ENCODE measurements at places on chromosomes 7 and 10.

GRCh38 chr7:44750424-44750823 lies 1.8 kb downstream of the ZMIZ2 start:
- DNase-seq: no peak

DNA sequence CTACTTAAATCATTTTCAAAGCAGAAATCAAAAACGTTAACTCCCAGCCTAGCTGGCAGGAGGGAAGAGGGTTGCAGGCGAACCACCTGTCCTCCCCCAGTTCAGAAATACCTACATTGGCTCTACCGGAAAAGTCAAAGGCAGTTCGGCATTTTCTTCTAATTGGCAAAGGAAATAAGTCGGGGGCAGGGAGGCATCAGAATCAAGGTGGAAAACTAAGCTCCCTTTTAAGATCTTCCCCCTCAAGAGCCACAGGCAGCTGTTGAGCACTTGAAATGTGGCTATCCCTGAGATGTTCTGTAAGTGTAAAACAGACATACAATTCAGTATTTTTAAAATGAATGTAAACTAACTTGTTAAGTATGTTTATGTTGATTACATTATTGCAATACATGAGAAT lies 957 bp upstream of the ELMO1 start:
- DNase-seq: no peak

GRCh38 chr10:15585303-15585715 lies 134.4 kb downstream of the ITGA8 start:
- peak; percentile 56 for DNase-seq

- DNase-seq: no peak
Measured at GRCh38 chr7:157347217-157347904, 10.6 kb downstream of the DNAJB6 start.

DNA sequence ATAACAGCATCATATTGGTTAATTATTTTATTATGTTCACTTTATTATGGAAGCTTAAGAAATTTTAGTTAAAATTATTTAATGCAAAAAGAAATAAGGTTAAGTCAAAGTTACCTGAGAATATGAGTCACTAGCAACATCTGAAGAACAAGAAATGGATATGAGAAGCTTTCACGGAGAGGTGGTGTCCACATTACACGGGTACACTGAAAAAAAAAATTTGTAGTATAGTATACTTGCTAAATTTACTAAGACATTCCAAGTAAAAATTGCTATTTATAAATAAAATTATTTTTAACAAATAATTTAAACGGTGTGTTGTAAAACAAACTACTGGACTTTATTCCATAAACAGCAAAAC lies 63.9 kb downstream of the DPY19L1 start:
- DNase-seq: no peak

DNA sequence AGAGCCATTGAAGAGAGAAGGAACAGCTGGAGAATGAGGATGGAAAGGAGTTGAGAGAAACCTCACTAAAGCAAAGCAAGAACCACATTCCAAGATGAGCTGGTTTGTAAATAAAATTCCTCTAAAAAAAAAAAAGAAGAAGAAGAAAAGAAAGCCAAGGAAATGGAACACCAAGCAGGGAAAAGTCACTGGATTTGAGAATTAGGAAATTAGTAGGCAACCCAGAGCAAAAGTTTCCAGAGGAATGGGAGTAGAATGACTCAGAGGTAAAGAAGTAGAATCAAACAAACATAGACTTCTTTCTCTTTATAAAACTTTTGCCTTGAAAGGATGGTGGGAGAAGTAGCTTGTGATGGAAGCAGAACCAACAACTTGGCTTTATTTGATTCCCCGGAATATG lies 3.9 kb downstream of the CH25H start:
- DNase-seq: no peak

DNA sequence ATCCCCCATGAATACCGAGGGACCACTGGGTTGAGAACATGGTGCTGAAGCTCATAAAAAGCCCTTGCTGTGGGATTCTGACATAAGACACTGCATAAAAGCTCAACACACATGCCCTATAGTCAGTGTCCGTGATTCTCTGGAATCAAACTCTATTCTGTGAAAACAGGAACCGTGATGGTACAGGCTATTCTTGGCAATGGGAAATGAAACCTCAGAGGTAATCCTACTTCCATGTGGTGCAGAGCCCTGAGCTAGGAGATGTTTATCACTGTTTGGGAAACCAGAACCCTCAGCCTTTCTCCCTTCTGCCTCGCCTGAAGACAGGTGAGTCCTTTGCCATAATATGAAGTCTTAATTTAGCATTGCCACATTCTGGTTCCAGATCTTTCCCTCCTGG lies 80.8 kb upstream of the PRSS1 start:
- DNase-seq: no peak

GRCh38 chr7:80210400-80210799 lies 75.8 kb downstream of the GNAI1 start:
- no peak for DNase-seq

GRCh38 chr10:79273604-79274003 lies 73.7 kb upstream of the PPIF start:
- no peak for DNase-seq

GRCh38 chr10:63415640-63416244 lies 50.0 kb downstream of the JMJD1C start:
- no peak for DNase-seq

GRCh38 chr7:124155432-124156022 lies 122.7 kb upstream of the TMEM229A start:
- DNase-seq: no peak

- DNase-seq: no peak
Measured at GRCh38 chr10:17181751-17182150, 19.7 kb downstream of the TRDMT1 start.

GRCh38 chr7:7761974-7762779 lies 43.8 kb upstream of the RPA3 start:
- DNase-seq: no peak

DNA sequence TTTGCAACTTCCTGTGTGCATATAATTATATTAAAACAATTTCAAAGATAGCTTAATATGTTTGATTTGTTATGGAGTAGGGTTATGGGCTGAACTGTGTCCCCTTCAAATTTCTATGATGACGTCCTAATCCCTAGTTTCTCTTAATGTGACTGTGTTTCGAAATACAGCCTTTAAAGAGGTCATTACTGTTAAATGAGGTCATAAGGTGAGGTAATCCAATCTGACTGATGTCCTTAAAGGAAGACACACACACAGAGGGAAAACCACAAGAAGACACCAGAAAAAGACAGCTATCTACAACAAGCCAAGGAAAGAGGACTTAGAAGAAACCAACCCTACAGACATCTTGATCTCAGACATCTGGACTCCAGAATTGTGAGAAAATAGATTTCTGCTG lies 407.4 kb downstream of the MAGI2 start:
- DNase-seq: no peak

- DNase-seq: no peak
Measured at GRCh38 chr7:50496569-50496968, 46.4 kb upstream of the FIGNL1 start.

GRCh38 chr7:81111358-81111757 lies 192.5 kb upstream of the SEMA3C start:
- DNase-seq: no peak

DNA sequence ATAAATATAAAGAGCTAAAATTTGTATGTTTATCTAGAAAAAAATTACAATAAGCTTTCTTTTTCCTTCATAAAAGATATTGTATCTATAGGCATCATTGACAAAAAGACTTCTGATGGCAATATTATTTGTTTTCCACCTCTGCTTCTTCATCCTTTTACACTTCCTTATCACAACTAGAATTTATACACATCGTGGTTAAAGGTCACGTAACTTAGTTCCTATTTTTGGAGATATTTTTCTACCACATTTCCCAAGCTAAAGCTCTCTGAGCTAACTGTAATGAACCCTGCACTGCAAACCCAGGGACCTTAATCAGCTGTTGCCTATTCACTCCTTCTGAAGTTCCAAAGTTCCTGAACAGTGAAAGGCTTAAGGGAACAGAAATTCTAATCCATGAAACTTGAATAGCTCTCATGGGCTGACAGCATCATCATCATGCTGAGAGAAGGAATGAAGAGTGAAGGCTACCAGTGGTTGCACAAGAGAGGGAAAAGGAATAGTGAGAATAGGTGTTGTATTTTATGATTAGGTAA lies 106.1 kb upstream of the SLC13A1 start:
- no peak for DNase-seq

GRCh38 chr10:118944959-118945633 lies 84.4 kb upstream of the NANOS1 start:
- DNase-seq: no peak

DNA sequence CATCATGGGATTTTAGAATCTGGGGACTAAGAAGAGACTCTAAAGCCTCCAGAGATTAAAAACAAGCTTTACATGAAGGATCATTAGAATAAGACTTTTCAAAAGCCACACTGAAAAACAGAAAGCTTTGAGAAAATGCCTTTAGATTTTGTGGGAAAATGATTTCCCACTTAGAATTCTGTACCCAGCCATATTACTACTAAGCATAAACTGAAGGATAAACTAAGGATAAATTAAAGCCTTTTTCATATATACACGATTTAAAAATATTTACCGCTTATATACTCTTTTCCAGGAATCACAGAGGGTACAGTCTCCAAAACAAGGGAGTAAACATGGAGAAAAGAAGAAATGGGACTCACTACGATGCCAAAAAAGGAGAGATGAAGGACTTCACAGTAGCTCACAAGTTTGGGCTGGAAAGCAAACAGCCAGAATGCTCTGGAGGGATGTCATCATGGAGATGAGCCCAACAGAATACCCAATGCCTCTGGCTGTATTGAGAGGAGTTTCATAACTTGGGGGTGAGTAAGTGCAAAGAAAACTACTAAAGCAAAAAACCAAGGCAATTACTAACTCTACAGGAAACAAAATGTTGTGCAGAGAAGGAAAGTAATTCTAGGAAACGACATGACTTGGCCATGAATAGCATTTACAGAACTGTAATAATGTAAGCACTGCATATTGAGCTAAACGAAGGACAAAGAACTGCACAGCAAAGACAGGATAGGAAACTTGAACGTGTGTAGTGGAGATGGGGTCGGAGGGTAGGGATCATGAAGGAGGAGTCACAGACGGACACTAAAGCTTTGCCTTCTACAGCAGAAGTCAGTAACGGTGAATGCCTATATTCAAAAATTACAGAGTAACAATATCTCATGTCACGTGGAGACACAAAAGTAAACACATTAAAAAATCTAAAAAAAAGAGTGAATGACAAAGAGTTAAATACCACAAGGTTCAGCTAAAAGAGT lies 61.4 kb upstream of the ASAH2 start:
- no peak for DNase-seq

DNA sequence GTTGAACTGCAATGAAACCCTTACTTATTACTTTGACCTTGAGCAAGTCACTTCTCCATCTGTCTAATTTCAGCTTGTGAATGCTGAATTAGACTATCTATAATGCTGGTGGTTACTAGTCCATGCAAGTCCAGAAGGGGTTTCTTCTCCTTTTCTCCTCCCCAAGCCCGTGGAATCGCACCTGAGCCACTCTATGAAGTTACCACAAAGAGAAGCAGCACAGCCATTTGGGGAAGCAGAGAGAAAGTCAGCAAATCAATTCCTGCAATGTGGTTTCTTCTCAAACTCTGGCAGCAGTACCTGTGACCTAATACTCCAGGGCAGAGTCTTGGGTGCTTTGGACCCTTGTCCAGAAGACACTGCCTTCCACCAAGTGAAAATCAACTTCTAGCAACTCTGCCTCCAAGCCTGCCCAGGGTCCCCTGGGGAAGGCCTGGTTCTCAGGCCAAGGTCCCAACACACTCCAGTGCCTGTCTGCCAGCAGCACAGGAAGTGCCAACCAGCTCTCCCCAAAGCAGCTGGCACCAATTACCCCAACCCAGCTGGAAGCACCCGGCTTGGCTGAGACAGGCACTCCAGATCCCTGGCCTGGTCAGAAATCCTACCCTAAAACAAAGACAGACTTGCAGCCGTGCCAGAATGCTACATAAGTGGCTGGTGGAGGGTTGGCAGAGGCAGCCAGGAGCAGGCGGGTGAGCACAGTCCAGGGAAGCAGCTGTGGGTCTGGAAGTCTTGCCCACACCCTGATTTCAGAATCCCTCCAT lies 200.3 kb downstream of the LSM5 start:
- no peak for DNase-seq

DNA sequence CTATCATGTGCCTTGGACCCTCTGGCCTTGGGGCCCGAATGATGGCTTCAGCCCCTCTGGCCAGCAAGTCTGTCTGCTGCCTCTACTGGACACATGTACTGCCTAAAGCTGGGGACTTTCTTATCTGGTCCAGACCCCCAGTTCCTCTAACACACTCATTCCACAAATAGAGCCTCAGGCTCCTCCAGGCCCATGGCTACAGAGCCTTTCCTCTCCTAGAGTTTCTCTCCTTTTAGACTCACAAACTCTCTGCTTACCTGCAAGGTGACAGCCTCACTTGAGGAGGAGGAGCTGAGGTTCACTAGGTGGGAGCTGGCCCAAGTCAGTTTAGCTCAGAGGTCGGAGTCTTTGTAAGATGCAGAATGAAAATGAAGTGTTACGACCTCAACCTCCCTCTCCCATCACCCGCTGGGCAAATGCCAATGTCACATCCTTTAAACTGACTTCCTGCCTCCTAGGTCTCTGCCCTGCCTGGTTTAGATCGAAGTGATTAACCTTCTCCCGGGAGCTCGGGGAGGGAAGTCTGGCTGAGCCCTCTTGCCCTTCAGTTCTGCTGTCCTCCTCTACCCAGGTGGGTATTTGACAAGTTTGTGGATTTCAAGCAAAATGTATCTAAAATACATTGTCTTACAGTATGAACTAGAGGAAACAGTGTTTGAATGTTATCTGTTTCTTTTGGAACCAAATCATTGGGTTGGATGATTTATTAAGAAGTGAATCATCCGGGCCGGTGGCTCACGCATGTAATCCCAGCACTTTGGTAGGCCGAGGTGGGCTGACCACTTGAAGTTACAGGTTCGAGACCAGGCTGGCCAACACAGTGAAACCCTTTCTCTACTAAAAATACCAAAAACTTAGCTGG lies 71.9 kb upstream of the TNS3 start:
- no peak for DNase-seq

DNA sequence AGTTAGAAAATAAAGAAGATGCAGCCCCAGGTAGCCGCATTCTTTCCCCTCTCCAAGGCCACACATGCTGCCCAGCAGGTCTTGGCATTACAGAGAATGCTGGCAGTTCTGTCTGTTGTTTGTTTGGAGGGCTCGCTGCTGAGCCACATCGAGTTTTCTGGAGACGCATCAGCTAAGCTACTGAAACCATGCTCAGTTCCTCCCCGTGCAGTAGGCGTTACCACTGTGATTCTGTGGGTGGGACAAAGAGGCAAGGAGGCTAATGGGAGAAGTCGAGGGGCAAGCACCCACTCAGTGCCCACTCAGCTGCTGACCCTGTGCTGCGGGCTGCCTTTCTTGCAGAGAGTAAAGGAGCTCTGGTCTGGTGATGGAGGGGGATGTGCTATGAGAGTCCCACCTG lies 15.5 kb upstream of the GTPBP4 start:
- DNase-seq: no peak
